Stomach (tissue), 19 donors: ENCODE measurements at places on chromosomes 6 and 20. TPM values are rescaled to one million over a fixed set of nuclear protein-coding genes. Genes with fewer than 3 reads are reported as not detected.

GRCh38 chr6:36590237-36590636, 3.9 kb upstream of the SRSF3 start:
- H3K4me3 ChIP-seq = no peak overlapping the region
- DNase-seq = no peak
- H3K27me3 ChIP-seq = no peaks in the 10 kb centered on the region
- peaks cover 16% of the 10 kb centered on the region for H3K4me1 ChIP-seq
- no peaks in the 10 kb centered on the region for H3K36me3 ChIP-seq

- no peaks in the 10 kb centered on the region for H3K27me3 ChIP-seq
- no peak for DNase-seq
Measured at GRCh38 chr20:61331543-61331942, 79.5 kb downstream of the CDH4 start.

DNA sequence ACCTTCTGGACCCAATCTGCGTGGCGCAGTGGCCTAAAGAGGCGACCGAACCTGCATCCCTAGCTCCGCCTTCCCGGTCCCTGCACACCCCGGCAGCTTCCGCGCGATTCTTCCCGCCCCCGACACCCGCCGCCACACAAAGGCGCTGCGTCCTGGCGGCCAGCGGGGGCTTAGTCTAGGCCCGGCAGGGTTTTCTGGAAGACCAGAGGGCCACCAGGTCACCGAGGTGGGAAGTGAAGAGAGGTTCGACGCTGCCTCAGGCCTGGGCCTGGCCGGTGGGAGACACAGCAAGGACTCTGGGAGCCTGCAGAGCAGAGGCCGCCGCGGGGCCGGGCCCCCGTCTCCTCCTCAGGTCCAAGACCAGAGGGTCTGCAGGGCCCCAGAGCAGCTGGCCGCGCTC, 154.9 kb downstream of the OR2B2 start:
- H3K36me3 ChIP-seq = no peaks in the 10 kb centered on the region
- peak overlapping the region; percentile 46 for H3K4me3 ChIP-seq
- H3K4me1 ChIP-seq = no peaks in the 10 kb centered on the region
- H3K27me3 ChIP-seq = peaks cover 57% of the 10 kb centered on the region
- DNase-seq = peak; percentile 79
- H3K27ac ChIP-seq = no peak overlapping the region

DNA sequence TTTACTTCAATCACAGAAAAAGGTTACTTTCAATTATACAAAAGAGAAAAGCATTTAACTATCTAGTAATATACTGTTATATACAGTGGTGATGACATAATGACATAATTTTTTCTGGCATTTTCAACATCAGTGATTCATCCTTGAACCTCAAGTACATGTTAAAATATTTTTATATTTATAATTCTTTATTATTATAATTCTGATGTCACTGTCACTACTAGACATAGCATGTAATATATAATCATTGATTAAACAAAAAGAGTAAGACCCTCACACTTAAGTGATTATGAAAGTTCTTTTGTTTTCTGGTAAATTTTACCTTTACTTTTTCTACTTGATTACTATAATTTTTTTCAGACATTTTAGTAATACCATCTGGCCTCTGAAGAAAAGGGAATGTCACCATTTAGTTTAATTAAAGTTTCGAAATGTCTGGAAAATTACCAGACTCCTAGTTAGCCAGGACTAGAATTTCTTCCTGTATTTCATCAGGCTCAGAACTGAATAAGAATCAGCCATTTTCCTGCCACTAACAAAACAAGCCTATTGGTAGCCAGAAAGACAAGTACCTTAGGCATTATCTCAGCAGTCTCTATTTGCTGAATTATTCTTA, 71.5 kb downstream of the FILIP1 start:
- H3K4me3 ChIP-seq = no peak overlapping the region
- no peak overlapping the region for H3K27ac ChIP-seq
- H3K36me3 ChIP-seq = no peaks in the 10 kb centered on the region
- DNase-seq = no peak

- no peaks in the 10 kb centered on the region for H3K4me1 ChIP-seq
- H3K27me3 ChIP-seq = peaks cover 3% of the 10 kb centered on the region
- H3K4me3 ChIP-seq = no peak overlapping the region
- H3K27ac ChIP-seq = no peak overlapping the region
- H3K36me3 ChIP-seq = no peaks in the 10 kb centered on the region
Measured at GRCh38 chr6:90803956-90804355, 217.1 kb upstream of the MAP3K7 start.

DNA sequence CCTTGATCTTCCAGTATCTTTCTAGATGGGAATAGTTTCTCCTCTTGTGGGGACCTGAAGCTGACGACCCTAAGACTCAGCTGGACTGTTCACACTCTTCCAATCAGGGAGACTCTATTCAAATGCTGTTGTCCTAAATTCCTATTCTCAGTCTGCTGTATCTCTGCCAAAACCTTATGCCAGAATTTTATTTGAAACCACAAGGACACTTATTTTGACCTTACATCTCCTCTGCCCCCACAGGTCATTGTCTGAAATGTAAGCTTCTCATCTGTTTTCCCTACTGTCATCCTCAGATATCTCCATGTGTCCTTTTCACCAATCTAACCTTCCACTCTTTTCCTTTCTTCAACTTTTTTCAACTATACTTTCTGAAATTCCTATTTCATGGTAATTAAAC, 289.5 kb upstream of the SGK1 start:
- H3K27ac ChIP-seq = no peak overlapping the region
- H3K27me3 ChIP-seq = no peaks in the 10 kb centered on the region
- no peak overlapping the region for H3K4me3 ChIP-seq

DNA sequence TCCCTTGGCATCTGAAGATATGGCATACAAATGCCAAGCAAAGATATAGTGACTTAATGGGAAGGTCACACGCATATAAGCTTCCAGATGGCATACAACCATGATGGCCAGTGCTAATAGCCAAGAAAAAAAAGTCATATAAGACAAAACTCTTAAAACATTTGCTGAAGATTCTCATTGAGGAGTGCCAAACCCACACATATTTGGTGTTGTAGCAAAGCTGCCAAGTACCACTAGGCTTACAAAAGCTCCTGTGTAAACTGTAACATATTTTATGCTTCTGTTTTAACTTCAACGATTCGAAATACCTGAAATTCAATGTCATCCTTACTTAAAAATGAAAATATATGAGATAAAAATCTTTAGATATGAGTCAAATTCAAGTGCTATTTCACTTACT, 123.0 kb downstream of the HMGCLL1 start:
- DNase-seq = no peak
- H3K27me3 ChIP-seq = no peaks in the 10 kb centered on the region

GRCh38 chr20:58366866-58367265, 22.2 kb upstream of the VAPB start:
- no peak overlapping the region for H3K4me3 ChIP-seq
- H3K36me3 ChIP-seq = peaks cover 49% of the 10 kb centered on the region
- no peaks in the 10 kb centered on the region for H3K27me3 ChIP-seq
- no peaks in the 10 kb centered on the region for H3K4me1 ChIP-seq
- DNase-seq = no peak

DNA sequence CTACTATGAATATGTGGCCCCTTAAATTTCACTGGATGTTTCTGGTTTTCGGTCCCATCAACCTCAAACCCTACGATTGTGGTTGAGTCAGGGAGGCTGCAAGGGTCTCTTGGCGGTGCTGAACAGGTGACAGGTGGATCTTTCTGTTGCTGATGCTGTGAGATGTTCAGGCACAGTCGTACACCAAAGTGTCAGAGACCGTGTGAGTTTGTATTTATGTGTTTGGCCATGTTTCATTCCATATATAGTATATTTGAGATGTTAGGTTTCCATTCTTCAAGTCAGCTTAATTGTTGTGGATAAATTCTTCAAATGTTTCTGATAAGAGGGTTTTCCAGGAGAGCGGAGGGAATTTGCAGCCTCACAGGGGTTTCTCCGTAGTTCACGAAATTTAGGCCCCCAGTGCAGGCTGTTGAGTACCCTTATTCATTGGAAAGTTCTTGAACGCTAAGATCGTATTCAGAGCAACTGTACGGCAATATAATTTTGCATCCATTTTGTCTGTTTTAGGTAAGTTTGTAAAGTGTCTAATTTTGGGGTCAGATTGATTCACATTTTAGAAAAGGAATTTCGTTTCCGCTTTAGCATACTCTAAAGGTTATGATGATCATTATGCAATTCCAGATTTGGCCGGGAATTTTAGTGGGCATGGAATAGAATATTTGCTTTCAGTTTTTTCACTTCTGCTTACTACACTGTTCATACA, 1.2 kb downstream of the TAB2 start:
- no peak for DNase-seq
- no peaks in the 10 kb centered on the region for H3K36me3 ChIP-seq
- peak overlapping the region; percentile 97 for H3K27ac ChIP-seq
- H3K4me3 ChIP-seq = peak overlapping the region; percentile 96
- no peaks in the 10 kb centered on the region for H3K27me3 ChIP-seq

DNA sequence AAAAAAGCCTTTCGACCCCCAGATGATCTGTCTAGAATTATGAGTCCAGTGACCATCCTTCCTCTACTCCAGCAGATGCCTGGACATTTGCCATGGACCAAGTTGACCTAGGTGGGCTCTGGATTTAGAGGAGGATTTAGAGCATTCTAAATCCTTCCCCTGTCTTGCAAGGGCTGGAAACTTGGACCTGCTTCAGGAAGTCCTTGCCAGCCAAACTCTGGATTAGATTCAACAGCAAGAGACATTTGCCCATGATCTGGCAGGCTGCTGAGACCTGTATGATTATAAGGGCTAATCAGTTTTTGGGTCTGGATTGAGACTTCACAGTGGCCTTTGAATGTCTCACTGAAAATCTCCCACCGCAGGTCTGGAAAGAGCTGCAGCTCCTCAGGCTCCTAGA, 13.1 kb upstream of the HDGFL1 start:
- no peak overlapping the region for H3K4me3 ChIP-seq
- H3K4me1 ChIP-seq = no peaks in the 10 kb centered on the region
- no peak overlapping the region for H3K27ac ChIP-seq
- no peaks in the 10 kb centered on the region for H3K36me3 ChIP-seq

DNA sequence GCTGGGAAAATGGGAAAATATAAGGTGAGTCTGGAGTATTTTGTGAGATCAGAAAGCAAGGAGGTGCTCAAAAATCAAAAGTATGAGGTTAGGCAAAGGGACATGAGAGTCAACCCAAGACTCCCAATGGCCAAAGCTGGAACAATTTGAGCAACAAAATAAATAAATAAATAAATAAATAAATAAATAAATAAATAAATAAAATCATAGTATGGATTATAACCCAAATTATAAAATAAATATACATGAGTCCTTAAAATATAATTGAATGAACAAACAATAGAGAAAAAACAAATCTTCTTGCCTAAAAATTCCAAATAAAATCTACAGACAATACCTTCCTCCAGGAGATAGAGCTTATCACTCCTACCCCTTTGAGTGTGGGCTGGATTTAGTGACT, 69.5 kb downstream of the UBE3D start:
- DNase-seq = no peak
- H3K4me1 ChIP-seq = no peaks in the 10 kb centered on the region
- no peak overlapping the region for H3K4me3 ChIP-seq
- H3K36me3 ChIP-seq = no peaks in the 10 kb centered on the region

- no peak overlapping the region for H3K4me3 ChIP-seq
- no peaks in the 10 kb centered on the region for H3K36me3 ChIP-seq
- H3K27ac ChIP-seq = no peak overlapping the region
- DNase-seq = no peak
- H3K27me3 ChIP-seq = no peaks in the 10 kb centered on the region
Measured at GRCh38 chr6:10763006-10763405, 15.4 kb downstream of the TMEM14B start.

DNA sequence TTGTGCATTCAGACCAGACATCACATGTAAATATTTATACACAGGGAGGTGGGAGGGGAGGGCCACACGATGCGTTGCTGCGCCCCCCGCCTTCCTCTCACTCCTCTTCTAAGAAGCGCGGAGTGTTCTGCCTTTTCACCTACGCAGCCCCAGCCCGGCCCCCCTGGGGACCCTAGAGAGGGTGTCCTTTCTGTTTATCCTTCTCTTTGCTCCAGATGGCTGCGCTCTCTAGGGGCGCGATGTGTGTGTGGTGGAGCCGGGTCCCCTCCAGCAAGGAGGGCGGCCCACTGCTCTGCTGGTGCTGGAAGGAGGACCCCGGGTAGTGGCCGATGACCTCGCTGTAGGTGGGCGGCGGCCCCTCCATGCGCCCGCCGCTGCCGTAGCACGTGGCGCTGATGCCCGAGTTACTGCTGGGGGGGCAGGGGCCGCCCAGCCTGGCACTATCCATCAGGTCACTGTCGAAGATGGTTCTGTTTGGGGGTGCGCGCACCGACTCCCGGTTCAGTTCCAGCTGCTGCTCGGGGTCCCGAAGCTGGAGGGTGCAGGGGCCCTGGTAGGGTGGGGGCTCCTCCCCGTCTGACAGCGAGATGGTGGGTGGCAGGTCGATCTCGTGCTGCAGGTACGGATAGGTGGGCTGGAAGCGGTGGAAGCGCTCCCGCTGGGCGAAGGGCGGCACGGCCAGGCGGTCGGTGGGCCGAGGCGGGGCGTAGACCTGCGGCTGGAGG, 31.8 kb upstream of the ZBP1 start:
- H3K36me3 ChIP-seq = peaks cover 54% of the 10 kb centered on the region
- no peak overlapping the region for H3K4me3 ChIP-seq
- H3K27ac ChIP-seq = no peak overlapping the region
- no peaks in the 10 kb centered on the region for H3K4me1 ChIP-seq
- DNase-seq = peak; percentile 23
- H3K27me3 ChIP-seq = no peaks in the 10 kb centered on the region

DNA sequence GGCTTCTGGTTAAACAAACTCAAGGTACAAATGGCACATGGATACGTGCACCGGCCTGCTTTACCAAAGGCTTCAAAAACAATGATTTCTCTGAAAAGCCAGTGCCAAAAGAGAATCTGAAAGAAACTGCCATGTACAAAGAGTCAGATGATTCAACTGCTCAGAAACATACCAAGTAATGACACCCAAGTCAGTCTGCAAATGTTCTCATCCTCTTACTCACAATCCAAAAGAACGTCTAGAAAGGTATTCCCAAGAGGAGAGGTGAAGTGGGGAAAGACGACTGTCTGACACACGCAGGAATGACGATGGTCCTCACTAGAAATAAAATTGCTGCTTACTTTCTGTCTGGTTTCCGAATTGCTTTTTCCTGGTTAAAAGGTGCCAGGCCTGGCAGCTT, 52.9 kb downstream of the NFATC2 start:
- DNase-seq = no peak
- peaks cover 21% of the 10 kb centered on the region for H3K4me1 ChIP-seq
- H3K27ac ChIP-seq = no peak overlapping the region
- H3K27me3 ChIP-seq = no peaks in the 10 kb centered on the region
- H3K4me3 ChIP-seq = no peak overlapping the region

OTOR gene
- polyA plus RNA-seq = not detected

ZBTB22 gene
- 11.8 TPM for polyA plus RNA-seq

TRIM40 gene
- polyA plus RNA-seq = not detected

RFX6 gene
- polyA plus RNA-seq = 0.55 TPM

LINC00237 gene
- not detected for polyA plus RNA-seq

SLC17A1 gene
- polyA plus RNA-seq = not detected

EPPIN gene
- not detected for polyA plus RNA-seq
